ENCODE measurements at places on chromosomes 5 and 9.

DNA sequence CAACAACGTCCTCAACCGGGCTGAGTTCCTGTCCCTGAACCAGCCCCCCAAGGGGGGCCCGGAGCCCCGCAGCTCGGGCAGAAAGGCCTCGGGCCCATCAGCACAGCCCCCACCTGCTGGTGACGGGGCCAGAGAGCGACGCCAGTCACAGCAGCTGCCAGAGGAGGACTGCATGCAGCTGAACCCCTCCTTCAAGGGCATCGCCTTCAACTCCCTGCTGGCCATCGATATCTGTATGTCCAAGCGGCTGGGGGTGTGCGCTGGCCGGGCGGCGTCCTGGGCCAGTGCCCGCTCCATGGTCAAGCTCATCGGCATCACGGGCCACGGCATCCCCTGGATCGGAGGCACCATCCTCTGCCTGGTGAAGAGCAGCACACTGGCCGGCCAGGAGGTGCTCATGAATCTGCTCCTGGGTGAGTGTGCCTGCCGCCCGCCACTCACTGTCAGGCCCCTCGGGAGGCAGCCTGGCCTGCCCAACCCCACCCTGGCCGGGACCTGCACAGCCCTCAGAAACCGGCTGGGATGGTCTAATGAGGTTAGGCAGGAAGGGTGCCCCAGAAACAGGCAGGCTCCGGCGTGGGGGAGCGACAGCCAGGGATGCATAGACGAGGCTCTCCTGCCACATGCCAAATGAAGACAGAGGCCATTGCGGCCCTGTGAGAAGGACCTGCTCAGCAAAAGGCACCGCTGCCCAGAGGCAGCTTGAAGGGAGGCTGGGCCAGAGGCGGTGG, 678 bp downstream of the PLPP7 start:
- no peak for DNase-seq

- no peak for DNase-seq
These were observed 10.0 kb downstream of the DMXL1 start for GRCh38 chr5:119080936-119081335.

GRCh38 chr9:112550531-112550930, 63.9 kb downstream of the KIAA1958 start:
- DNase-seq, result no peak

- DNase-seq, result no peak
These were observed 12.4 kb upstream of the TYRP1 start for GRCh38 chr9:12680757-12681156.

- no peak for DNase-seq
These were observed 92.6 kb downstream of the LIFR start for GRCh38 chr5:38463634-38464521.

DNA sequence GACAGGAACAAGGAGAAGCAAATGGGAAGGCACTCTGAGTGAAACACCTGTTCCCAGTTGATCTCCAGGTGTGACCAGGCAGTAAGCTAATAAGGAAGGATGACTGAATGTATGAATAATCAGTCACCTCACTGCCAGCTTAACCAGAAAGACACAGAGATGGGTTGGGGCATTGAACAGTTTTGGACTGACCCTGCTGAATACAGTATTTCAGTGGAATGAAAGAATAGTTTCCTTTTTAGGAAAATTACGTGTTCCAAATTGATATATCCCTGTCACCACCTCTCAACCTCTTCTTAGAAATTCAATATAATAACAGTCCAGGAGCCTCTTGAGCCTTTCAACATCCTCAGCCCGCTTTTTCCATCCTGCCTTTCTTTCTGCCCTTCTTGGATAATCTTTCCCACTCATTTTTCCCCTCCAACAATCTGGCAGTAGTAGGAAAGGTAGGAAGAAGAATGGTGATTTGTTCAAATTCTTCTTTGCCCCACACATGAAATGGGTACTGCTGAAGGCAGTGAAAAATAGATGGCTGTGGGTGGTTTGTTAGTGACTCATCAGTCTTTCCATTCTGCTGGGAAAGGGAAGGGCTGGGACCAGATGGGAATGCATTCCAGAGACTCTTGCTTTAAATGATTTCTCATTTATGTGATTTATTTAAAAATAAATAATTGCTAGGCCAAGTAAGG, 117.9 kb downstream of the ZSWIM6 start:
- DNase-seq, result no peak

GRCh38 chr5:82168294-82168693, 109.9 kb downstream of the RPS23 start:
- no peak for DNase-seq

DNA sequence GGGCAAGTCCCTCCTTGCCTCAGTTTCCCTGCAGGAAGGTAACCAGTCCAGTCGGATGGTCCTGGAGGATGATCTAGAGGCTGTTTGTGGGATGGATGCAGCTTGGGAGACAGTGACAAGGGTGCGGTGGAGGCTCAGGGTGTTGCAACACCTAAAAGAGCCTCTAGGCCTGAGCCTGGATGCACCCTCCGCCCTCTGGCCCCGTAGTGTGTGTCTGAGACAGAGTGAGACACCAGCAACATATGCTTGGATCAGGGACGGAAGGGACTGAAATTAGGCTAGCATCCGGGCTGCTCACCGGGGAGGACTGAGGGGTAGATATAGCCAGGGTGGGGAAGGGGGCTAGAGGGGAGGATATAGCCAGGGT, 1.1 kb downstream of the CRAT start:
- no peak for DNase-seq

GRCh38 chr5:132310141-132310834, 16.1 kb downstream of the SLC22A4 start:
- no peak for DNase-seq
